ENCODE measurements at places on chromosomes 1 and 21.
A peak's percentile ranks its signal among the peaks of the same experiment; 100 is the strongest.

DNA sequence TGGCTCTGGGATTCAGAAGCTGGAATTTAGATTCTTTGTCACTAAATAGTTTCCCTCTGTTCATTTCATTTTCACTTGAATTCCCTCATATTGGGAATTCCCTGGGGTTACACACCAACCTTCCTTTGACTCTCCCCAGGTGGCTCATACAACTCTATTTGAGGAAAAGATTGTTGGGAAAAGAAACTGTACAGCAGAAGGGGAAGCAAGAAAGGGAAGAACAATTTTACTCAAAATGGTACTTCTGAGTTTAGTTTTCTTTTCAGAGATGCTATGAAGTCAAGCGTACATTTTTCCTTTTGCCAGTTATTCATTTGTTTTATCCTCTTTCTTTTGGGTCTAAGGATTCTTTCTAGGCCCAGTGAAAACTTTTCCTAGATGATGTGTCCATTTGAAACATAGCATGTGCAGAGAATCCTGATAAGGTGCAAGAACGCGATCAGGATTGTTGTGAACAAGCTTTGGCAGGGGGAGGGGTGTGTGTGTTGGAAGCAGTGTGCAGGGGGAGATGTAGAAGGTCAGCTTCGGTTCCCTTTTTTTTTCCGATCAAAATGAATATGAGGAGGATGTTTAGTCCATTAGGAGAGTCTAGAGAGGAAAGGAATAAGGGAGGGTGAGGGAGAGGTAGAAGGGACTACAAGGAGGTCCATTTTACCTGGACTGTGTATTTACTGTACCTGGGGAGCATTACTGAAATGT, 26.8 kb upstream of the CD1D start:
- DNase-seq: no peak

GRCh38 chr1:227946624-227947385, 927 bp downstream of the WNT9A start:
- peak; percentile 54 for DNase-seq

GRCh38 chr1:109025694-109026093, 16.2 kb downstream of the WDR47 start:
- DNase-seq: peak; percentile 6

GRCh38 chr1:110633646-110634030, 27.5 kb upstream of the KCNA2 start:
- DNase-seq: no peak
